ENCODE measurements at places on chromosomes 11 and 22. TPM values are rescaled to one million over a fixed set of nuclear protein-coding genes. Genes with fewer than 3 reads are reported as not detected.
A peak's percentile ranks its signal among the peaks of the same experiment; 100 is the strongest.

SEC14L6 gene
- 0.22 TPM for polyA plus RNA-seq

DNA sequence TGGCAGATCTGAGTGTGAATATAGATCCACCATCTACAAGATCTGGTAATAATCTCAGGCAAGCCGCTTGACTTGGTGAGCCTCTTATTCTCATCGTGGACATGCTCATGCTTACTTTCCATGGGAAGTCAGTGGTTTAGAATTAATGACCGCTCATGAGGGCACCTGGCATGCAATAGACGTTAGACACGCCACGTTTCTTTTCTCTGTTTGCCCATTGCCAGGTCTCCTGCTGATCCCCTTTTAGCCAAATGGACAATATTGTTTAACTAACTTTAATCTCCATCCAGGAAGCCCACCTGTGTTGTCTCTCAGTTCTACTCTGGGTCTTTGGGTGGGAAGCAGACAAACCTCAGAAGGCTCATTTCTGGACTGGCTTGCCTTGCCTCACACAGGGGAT is 439.1 kb downstream of the ETS1 start:
- DNase-seq, result no peak

DNA sequence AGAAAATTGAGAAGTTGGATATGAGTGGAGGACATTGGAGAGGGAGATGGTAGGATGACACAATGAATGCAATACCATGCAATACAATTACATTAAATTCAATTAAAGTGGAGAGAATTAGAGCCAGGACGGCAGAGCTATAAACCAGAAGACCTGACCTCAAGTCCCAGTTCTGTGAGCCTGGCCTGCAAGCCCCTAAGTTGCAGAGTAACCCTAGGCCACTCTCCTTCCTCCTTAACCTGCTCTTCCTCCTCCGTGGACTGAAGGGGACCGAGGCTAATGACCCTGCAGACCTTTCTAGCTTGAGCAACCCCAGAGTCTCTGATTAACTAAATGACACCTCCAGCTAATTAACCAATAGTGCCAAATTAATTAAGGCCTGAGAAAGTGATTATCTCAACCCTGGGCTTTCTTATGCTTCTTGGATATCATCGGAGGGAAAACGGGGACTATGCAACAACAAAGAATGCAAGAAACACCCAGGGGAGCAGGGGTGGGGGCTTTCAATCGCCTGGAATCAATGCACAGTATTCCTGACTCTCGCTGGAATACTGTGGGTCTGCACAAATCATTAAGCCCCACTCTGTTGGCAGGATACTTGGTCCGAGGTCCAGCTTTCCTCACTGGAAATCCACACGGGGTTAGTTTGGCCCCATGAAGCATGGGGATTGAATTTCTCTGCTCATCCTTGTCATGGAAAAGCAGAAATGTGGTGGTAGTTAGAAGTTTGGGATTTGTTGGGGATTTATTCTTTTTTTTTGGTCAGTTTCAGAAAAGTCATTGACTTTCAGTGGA is 548.3 kb downstream of the MN1 start:
- peak; percentile 78 for DNase-seq

DNA sequence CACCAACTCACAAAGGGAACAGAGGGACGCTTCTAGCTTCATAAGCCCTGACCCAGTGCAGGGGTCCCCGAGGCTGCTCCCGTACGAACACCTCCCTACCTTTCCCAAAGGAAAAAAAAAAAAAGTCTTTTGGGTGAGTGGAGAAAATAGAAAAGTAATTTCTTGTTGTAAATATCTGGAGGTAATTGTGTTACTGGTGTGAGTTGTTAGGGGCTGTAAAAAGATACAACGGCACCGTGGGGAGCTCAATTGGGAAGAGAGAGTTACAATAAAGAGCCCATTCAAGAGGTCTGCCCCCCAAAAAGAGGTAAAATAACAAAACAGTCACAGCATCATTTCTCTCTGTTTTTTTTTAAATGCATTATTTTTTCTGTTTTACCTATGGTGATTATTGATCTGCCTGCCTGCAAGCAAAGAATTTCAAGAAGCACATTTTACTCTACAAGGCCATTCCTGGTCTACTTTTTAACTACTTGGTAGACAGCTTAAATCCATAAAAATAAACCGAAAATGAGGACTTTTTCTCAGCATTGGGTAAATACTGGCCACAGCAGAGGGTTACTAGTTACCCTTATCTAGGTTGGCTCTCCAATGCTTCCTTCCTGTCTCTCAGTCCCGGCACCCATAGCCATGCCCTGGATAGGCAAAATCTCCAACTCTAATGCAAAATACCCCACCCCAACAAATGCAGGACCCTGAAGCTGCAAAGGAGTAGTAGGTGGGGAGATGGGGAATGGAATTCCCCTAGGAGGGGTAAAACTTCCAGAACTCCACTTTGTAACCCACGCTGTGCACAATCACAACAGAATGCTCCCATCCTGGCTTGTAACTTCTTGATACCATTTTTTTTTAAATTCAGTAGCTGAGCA is 3.1 kb downstream of the PAX6 start:
- DNase-seq, result no peak

DNA sequence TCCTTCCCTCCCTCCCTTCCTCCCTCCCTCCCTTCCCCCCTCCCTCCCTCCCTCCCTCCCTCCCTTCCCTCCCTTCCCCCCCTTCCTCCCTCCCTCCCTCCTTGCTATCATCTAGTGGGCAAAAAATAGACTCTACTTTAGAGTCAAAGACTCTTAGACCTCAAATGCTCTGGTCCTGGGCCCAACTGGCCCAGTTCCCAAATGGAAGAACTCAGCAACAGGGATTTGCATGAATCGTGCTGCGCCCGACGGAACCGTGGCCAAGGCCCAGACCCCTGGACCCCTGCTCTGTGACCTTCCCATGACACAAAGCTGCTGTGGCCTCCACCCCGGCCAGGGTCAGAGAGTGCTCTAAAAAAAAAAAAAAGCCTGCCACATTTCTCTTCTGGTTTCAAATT is 97.4 kb downstream of the WNT7B start:
- DNase-seq, result no peak

RASGRP2 gene
- 42.1 TPM for polyA plus RNA-seq

DNA sequence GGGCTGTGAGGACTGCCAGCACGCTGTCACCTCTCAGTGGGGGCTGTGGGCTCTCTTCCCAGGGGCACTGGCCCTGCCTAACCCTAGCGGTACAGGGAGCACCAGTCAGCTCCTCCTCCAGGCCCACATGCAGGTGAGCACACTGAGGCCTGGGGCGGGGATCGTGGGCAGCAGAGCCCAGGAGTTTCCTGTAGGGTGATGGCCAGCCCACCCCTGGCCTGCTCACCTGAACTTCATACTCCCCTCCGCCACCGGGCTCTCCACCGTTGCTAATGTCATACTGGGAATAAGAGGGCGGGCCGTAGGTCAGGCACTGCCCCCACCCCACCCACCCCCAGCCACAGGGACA is 10.0 kb upstream of the TREH start:
- no peak for DNase-seq

DNA sequence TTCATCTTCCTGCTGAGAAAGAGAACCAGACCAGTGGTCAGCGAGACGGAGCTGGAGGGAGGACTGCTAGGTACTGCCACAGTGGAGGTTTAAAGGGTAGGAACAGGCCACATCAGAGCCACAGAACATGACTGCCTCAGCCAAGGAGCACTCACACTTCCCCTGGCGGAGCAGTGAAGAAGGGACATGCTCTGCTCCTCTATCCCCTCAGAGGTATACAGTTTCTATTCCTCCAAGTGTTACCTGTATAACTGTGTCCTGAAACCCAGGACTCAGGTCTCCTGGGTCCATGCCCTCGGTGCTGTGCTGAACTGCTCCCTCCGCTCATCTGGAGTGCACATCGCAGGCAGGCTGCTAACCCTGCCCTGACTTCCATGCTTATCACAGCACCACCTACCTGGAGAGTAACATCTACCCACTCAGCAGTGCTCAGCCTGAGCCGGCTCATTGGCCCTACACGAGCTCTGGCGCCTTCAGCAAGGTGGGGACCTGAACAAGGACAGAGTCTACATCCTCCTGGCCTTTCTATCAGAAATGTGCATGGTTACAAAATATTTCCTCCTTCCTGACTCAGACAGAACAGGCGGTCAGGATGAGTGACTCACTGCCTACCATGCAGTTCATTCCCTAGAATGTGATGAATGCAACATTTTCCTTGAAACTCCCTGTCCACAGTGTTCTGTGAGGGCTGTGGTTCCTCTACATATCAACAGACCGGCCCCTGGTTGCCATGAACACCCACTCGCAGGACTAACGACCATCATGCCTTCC is 52.9 kb downstream of the C11orf58 start:
- no peak for DNase-seq

DNA sequence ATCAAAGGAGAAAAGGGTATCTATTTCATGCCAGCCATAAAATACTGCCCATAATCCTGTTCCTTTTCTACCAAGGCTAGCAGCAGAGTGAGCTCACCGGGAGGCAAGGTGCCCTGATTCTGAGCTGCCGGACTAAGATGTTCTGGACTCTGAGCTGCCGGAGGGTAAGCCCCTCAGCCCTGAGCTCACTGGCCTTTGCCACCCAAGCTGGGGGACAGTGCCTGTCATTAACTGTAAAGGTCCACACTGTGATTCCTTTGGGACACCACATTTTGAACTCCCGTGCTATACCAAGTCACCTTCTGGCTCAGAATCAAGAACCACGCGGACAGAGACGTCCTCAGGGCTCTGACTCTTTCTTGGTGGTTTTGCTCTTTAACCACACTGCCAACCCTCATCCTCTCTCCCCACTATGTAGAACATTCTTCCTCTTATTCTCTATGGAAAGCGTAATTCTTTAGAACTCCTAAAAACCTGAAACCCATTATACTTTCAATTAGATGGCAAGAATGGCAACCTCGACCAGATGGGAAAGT is 88.4 kb upstream of the BID start:
- DNase-seq, result no peak

DNA sequence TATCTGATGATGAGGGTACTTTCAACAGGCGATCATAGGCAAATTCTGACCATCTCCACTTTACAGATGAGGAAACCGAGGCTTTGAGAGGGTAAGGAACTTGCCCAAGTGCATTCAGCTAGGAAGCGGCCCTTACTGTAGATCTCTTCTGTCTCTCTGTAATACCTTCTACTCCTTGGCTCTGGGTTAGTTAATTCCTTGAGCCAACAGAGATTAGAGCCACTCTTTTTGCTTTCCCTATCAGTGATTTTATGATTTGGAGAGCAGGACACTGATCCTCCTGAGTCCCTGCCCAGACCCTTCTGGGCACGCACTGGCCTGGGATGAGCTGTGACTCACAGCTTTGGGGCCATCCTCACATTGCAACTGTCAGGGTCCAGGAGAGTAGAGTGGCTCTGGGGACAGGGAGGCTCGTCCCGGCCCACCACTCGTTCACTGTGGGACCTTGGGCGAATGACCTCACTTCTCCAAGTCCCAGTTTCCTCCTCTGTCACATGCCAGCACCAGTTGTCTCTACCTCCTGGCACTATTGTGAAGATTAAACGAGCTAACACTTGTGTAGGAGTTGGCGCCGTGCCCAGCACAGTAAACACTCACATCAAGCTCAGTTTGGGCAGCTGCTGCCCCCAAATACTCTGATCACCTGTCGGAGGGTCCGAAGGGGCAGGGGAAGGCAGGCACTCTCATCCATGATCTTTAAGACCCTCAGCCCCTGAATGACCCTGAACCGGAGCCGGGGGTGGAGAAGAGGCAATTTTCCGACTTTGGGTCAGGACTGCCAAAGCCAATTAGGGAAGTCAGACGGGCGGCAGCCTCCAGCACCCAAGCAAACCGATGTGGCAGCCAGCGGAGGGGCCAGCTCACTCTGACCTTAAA is 235.0 kb downstream of the MIAT start:
- DNase-seq, result no peak

DNA sequence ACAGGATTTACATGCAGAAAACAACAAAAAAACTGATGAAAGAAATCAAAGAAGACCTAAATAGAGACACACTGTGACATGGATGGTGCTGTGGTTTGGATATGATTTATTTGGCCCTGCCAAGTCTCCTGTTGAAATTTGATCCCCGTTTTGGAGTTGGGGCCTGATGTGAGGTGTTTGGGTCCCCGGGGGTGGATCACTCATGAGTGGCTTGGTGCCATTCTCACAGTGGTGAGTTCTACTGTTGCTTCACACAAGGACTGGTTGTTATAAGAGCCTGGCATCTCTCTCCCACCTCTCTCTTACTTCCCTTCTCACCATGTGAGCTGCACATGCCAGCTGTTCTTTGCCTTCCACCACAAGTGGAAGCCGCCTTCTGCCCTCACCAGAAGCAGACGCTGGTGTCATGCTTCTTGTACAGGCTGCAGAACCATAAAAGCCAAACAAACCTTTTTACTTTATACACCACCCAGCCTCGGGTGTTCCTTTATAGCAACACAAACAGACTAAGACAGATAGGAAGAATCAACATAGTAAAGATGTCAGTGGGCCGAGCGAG is 7.8 kb upstream of the RTL6 start:
- no peak for DNase-seq

MRGPRX4 gene
- not detected for polyA plus RNA-seq

TRIM48 gene
- polyA plus RNA-seq, result not detected

SLCO2B1 gene
- 10.2 TPM for polyA plus RNA-seq

DNA sequence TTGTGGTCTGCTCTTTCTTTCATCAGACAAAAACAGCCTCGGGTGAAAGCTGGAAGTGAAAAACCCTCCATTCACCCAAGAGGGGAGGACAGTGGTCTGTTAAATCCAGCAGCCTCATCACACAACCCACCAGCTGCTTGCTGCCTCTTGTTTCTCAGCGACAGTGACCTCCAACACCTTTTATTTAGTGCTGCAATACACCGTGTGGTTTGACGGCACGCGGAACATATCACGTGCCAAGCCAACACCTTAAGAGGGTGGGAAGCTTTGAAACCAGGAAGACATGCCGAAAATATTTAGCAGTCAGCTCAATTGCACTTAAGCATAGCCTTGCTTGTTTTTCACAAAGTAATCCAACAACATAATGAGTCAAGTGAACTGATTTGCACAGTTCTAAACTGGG is 39.8 kb upstream of the POGLUT3 start:
- no peak for DNase-seq

All from forelimb muscle (tissue), 1 donor.